ENCODE measurements at places on chromosomes 7 and 10.

DNA sequence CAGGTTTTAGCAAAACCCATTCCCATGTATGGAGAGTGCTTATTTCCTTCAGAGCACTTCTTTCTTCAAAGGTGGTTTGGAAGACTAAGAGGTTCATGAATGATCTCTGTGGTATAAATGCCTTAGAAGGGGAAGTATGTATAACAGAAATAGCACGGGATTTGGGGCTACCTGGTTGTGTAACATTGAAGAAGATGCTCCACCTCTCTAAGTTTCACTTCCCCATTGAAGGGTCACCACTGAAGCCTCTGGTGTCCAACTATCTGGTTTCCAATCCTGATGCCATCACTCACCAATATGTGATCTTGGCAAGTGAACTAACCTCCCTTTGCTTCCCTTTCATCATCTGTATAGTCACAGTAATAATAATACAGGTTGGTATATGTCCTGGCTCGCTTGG, 37.2 kb downstream of the CYCS start:
- no peak for DNase-seq

DNA sequence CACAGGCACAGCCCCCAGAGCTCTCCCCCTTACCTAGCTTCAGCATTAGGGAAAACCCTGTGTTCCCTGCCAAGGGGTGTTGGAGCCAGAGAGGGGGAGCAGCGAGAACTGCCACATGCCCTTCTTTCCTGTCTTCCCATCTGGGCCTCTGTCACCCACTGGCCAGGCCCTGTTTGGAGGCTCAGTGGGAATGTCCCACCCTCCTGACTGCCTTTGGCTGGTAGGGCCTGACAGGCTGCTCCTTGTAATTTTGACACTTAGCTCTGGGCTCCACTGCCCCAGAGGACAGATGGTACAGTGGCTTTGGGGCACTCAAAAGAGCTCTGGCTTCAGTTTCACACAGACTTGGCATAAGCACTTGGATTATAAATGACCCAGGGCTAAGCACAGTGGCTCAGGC, 50.6 kb downstream of the GRID2IP start:
- no peak for DNase-seq

DNA sequence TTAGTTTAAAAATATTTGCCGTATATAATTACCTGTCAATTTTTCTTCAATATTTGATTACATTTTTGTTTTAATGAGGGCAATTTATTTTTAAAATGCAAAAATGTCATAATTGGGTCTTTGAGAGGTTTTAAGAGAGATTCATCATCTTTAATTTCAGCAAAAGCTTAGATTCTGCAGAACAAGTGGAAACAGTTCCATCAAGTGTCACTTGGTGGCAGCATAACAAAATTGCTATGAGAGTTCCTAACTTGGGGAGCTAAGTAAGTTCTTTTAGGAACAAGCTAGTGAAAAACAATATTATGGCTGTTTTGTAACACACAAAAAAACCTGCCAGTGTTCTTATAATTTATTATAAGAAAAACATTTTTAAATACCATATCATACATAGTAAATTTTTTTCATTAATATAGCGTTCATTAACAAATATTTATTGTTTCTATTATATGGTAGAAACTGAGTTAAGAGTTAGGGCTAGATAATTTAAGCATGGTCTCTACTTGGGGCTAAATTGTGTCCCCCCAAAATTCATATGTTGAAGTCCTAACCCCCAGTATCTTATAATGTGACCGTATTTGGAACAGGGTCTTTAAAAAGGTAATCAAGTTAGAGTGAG, 155.2 kb downstream of the MAGI2 start:
- no peak for DNase-seq

DNA sequence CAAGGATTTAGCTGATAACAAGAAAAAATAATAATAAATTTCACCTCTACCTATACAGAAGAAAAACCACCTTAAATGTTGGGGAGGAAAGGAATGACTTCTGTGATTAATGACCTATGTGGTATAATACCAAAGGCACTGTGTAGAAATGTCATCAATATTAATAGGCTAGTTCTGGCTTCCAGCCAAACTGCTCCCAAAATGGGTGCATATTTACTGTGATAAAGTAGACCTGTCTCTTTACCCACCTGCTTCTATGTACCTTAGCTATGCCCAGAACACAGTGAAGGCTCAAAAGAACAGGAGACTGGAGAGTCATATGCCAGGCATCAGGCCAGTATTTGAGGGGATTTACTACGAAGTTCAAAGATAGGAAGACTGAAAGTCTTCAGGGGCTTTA, 76.0 kb downstream of the ATE1 start:
- DNase-seq: peak; percentile 19

DNA sequence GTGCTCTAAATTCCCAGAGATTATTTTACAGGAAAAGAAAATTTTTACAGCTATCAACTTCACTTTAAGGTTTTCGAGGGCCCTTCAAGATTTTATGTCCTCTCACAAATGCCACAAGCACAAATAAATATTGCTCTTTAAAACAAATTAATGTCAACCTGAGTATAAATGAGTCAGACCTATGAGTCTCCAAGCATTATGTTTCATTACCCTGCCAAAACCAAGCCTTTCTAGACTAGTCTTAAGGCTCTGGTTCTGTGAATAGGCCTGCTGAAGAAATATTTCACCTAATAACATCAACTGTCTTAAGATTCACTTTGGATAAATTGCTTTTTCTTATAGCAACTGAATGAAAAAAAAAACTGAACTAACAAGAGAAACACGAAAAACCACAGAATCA, 153.0 kb downstream of the PDE1C start:
- DNase-seq: no peak

GRCh38 chr10:75180592-75180991, 30.0 kb upstream of the VDAC2 start:
- DNase-seq: no peak

DNA sequence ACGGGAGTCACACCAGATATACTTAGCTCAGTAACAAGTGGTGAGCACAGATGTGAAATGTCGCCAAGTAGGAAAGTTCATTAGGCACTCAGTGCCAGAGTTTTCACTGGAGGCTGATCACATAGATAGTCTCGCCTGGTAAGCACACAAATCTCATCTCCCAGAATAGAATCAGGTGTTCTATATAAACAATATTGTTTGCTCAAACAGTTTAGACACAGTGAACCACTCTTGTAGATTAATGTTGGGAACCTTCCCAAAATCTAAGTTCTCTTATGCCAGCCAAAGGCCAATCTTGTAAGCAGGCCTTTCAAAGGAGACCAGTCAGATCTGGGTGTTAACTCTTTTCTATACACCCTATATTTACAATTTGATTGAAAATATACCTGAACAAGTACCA, 716.5 kb upstream of the GRM3 start:
- no peak for DNase-seq

GRCh38 chr10:17675638-17676037, 31.7 kb downstream of the STAM start:
- no peak for DNase-seq

DNA sequence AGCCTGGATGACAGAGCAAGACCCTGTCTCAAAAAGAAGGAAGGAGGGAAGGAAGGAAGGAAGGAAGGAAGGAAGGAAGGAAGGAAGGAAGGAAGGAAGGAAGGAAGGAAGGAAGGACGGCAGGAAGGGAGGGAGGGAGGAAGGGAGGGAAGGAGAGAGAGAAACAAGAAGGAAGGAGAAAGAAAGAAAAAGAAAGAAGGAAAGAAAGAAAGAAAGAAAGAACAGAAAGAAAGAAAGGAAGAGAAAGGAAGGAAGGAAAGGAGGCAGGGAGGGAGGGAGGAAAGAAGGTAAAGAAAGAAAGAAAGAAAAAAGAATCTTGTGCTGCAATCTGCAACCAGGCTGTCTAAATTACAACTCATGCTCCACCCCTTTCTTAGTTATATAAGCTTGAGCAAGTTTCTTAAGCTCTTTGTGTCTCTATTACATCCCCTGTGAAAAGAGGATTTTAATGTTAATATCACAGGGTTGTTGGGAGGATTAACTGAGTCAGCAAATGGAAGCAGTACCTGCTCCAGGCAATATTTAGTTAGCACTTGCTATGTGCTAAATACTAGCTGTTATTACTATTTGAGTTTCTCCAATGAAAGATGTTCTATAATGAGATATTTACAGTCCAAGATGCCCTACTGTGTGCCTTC, 917.9 kb upstream of the AUTS2 start:
- DNase-seq: no peak

- DNase-seq: no peak
Observed at GRCh38 chr7:27709137-27710075, 30.6 kb upstream of the TAX1BP1 start.

GRCh38 chr7:3055626-3056025, 12.0 kb upstream of the CARD11 start:
- DNase-seq: no peak

- DNase-seq: no peak
Observed at GRCh38 chr7:83957333-83957732, 237.3 kb downstream of the SEMA3A start.

- DNase-seq: no peak
Observed at GRCh38 chr10:53379956-53380355, 607.4 kb upstream of the MBL2 start.

GRCh38 chr7:24024276-24025068, 259.5 kb upstream of the NPY start:
- no peak for DNase-seq

DNA sequence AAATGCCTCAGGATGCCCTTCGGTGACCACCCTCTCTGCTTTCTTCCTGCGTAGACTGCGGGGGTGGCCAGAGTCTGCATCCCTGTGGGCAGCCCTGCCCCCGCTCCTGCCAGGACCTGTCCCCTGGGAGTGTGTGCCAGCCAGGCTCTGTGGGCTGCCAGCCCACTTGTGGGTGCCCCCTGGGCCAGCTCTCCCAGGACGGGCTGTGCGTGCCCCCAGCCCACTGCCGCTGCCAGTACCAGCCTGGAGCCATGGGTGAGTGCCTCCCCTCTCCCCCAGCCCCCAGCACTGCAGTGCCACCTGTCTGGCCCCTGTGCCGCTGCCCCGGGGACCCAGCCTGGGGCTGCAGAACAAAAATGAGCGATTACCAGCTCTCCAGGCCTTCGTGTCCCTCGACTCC, 23.1 kb upstream of the ZNF862 start:
- no peak for DNase-seq

DNA sequence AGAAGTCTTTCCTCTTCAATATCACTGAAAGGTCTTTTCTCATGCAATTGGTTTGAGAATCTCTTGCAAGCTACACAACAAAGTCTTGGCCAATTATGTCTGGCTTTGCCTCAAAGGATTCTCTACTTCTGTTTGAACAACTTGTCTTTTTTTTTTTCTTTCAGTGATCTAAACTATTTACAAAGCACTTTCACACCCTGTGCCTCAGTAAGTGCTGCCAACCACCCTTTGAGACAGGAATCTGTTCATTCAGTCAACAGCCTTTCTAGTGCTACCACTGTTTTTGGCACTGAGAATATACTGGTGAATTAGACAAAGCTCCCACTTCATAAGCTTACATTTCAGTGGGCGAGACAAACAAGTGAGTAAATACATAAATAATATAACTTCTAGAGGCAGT, 26.9 kb upstream of the SDK1 start:
- DNase-seq: no peak

DNA sequence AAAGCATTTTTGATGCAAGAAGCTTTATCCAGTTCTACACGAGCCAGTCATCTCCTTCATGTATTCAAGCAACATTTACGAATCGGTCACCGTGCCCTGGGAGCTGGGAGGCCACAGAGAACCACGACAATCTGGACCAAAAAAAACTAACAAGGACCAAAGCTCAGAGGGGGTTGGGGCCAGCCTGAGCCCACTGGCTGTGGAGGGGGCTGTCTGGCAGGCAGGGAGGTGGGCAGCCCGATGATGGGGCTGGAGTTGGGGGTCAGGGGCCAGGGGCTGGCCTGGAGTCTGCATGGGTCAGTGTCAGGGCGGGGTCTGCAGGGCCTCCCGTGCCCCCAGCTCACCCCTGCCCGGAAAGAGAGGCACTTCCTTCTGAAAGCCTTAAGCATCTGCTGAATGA, 12.5 kb upstream of the GRIFIN start:
- DNase-seq: no peak

GRCh38 chr10:74898201-74898976, 72.0 kb downstream of the KAT6B start:
- DNase-seq: no peak

GRCh38 chr10:15088428-15089261, at the start of gene ACBD7:
ACBD7 (minus strand) TSS chr10:15088776; CDS start chr10:15088728, 48 bp downstream.
- peak; percentile 87 for DNase-seq

- no peak for DNase-seq
Observed at GRCh38 chr10:111249925-111250324, 173.1 kb downstream of the ADRA2A start.

DNA sequence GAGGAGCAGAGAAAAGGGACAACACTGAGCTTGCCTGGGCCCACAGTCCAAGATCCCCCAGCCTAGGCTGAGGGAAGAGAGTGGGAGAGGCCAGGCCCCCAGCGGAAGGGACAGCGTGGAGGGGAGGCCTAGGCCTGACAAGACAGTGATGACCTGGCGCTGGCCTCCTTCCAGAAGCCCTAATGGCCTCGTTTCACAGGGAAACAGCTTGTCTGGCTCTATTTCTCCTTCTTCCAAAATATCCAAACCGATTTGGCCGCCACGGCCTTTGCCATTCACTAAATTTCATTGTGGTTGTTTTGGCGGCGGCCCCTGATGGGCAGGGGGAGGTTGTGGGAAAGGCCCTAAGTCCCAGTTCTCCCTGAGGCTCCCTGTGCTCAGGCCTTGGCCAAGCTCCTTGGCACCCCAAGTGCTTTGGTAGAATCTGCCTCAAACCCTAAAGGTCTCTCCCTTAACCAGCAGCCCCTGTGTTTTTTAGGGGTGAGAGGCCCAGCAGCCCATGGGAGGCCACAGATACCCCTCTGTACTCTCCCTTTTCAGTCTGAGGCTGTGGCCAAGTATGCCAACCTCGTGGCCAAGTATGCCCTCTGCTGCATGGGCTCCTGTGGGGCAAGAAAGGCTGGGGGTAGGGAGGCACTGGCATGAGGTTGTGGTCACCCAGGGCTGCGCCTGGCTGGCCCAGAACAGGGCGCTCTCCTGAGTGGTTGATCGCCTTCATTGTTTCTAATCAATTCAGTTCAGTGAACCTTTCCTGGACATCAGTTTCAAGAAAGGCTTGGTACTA, 37.3 kb downstream of the PAX2 start:
- DNase-seq: no peak

- DNase-seq: peak; percentile 70
Observed at GRCh38 chr7:936386-937054, 18.0 kb downstream of the ADAP1 start.

DNA sequence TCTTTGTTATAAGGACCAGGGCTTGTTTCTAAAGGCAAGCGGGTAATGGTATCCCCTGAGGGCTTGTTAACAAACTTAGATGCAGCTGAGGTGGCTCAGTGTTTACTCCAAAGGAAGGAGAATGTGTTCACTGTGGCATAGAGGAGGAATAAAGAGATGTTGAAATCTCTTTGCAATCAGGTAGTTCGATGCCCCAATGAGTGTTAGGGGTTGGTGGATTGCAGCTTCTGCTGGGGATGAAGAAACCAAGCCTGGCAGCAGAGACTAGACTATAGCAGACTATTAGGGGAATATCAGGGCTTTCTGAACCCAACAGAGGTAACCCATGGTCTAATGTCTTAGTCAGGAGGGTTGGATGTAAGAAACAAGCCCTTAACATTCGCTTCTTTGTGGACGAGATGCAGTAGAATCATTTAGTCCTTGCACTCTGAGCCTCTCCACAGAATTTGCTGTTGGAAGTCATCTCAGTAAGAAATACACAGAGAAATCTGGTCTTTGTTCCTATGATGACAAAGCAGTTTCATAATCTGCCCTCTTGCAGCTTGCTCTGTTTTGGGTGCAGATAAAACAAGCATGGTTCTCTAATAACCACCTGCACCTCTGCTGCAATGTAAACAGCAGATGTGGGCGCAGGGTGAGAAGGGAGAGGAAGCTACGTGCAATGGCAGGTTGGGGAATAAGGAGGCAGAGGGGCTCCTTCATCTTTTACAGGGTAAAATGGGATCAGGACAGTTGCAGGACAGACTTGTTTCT, 108.6 kb downstream of the NRF1 start:
- no peak for DNase-seq

All from pancreas (tissue), 10 donors.